Occipital lobe (tissue), 3 donors: ENCODE measurements at places on chromosomes 4 and X. TPM values are rescaled to one million over a fixed set of nuclear protein-coding genes. Genes with fewer than 3 reads are reported as not detected.

Gene GIMD1
- total RNA-seq: not detected

Gene GABRG1
- 49.9 TPM for total RNA-seq

Gene COPS4
- total RNA-seq: 155 TPM

Gene OPN1LW
- total RNA-seq: not detected

Gene APLN
- 2.7 TPM for total RNA-seq

Gene CXCL10
- 0.78 TPM for total RNA-seq

Gene CLDN22
- not detected for total RNA-seq

Gene HSPA4L
- 10.9 TPM for total RNA-seq

Gene ERAS
- total RNA-seq: not detected

Gene CCDC120
- total RNA-seq: 2.0 TPM

Gene NUDT9
- total RNA-seq: 20.9 TPM

Gene NSG1
- total RNA-seq: 218 TPM

Gene SOWAHD
- total RNA-seq: not detected

Gene CYP2U1
- total RNA-seq: 14.2 TPM

Gene NEUROG2
- 10.1 TPM for total RNA-seq

Gene GAB1
- total RNA-seq: 25.9 TPM

Gene CXorf65
- not detected for total RNA-seq

Gene RAB40A
- total RNA-seq: 0.94 TPM

Gene KLF8
- 20.4 TPM for total RNA-seq

Gene CYBB
- total RNA-seq: 16.4 TPM

Gene DOK7
- total RNA-seq: not detected

Gene DGKQ
- 6.7 TPM for total RNA-seq

Gene MAOA
- 11.9 TPM for total RNA-seq

Gene SMR3B
- total RNA-seq: not detected

Gene HPGDS
- 1.4 TPM for total RNA-seq

Gene LRIT3
- total RNA-seq: 0.16 TPM
